ENCODE measurements at places on chromosomes 1 and 21.

DNA sequence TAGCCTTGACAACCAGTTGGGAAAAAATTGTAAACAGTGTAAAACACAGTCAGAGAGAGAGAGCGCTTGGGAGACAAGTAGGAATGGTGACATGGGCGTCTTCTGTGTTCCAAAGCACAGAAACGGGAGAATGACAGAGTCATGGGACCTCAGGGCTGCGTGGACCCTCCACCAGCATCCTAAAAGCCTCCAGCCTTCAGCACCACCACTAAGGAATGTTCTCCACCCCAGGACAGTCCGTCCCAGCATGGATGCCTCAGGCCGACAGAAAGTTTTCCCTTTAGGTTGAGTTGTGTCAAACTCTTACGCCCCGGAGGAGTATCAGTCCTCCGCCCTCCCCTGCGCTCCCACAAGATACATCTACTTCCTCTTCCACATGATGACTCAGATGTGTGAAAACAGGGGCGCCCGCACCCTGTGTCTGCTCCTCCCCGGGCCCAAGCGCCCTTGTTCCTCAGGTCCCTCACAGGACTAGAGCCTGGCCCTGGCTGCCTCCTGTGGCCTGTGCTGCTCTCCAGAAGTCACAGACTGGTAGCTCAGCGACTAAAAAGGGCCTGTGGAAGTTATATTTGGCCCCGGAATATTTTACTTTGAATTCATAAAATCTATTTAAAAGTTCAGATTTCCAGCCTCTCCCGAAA, 63.9 kb upstream of the EFHD2 start:
- H3K4me1 ChIP-seq = peaks cover 76% of the 10 kb centered on the region
- peaks cover 3% of the 10 kb centered on the region for H3K36me3 ChIP-seq
- H3K27ac ChIP-seq = peak overlapping the region; percentile 85
- H3K27me3 ChIP-seq = peaks cover 3% of the 10 kb centered on the region

DNA sequence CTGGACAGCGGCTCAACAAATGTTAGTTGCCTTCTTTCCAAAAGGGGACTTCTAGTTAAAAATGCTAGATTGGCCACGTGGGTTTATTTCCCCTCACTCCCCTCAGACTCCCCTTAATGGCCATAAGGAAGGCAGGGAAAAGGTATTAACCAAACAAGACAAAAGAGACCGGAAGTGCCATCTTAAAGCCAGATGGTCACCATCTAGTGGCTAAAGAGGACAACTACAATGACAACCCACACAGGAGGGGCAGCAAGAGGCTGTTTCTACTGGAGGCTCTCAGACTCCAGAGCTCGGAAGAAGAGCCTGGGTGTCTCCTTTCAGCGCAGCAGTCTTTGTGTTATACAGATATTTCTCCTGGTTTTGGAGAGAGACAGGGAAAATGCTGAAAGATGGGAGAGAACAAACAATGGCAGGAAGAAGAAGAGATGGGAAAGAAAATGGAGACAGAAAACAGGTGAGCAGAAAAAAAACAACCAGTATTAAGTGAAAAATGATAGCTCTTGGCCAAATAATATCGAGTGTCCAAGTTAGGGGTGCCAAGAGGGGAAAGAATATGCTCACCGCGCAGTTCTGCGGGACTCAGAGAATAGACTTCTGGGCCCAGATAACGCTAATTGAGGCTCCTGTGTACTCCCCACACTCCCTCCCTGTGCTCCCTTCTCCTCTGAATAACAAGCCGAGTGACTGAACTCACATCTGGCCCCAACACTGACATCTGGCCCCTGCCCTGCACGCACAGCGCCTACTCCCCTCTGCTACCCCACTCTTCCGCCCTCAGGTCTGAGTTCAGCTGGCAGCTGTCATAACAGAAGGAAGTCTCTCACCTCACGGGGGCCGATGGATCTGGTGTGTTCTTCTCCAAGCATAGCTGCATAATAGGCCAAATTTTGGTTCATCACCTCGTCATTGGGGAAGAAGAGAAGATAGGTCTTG, 9.6 kb downstream of the P3H1 start:
- peaks cover 45% of the 10 kb centered on the region for H3K36me3 ChIP-seq
- no peak overlapping the region for H3K4me3 ChIP-seq
- no peaks in the 10 kb centered on the region for H3K27me3 ChIP-seq
- peaks cover under 1% of the 10 kb centered on the region for H3K4me1 ChIP-seq

GRCh38 chr1:109433322-109433721, 7.1 kb upstream of the PSMA5 start:
- H3K27me3 ChIP-seq = peaks cover 7% of the 10 kb centered on the region
- no peak overlapping the region for H3K27ac ChIP-seq
- no peak overlapping the region for H3K4me3 ChIP-seq
- DNase-seq = no peak
- H3K4me1 ChIP-seq = no peaks in the 10 kb centered on the region
- no peaks in the 10 kb centered on the region for H3K36me3 ChIP-seq

- H3K27ac ChIP-seq = peak overlapping the region; percentile 44
- H3K4me3 ChIP-seq = peak overlapping the region; percentile 70
- peaks cover 25% of the 10 kb centered on the region for H3K4me1 ChIP-seq
- peak; percentile 63 for DNase-seq
- no peaks in the 10 kb centered on the region for H3K36me3 ChIP-seq
These were observed 22.1 kb downstream of the SLC2A7 start for GRCh38 chr1:9004031-9004699.

- H3K4me3 ChIP-seq = no peak overlapping the region
- no peaks in the 10 kb centered on the region for H3K36me3 ChIP-seq
- H3K27me3 ChIP-seq = no peaks in the 10 kb centered on the region
- no peak for DNase-seq
- no peaks in the 10 kb centered on the region for H3K4me1 ChIP-seq
These were observed 198.7 kb upstream of the PTBP2 start for GRCh38 chr1:96522927-96523326.

- H3K4me1 ChIP-seq = peaks cover 45% of the 10 kb centered on the region
- no peak overlapping the region for H3K4me3 ChIP-seq
- no peaks in the 10 kb centered on the region for H3K27me3 ChIP-seq
- no peak overlapping the region for H3K27ac ChIP-seq
These were observed 19.5 kb downstream of the PLCH2 start for GRCh38 chr1:2495546-2495945.

- no peak for DNase-seq
- no peaks in the 10 kb centered on the region for H3K4me1 ChIP-seq
- H3K36me3 ChIP-seq = no peaks in the 10 kb centered on the region
- H3K27ac ChIP-seq = no peak overlapping the region
- no peak overlapping the region for H3K4me3 ChIP-seq
These were observed 895 bp upstream of the PDZK1 start for GRCh38 chr1:145708063-145708462.

DNA sequence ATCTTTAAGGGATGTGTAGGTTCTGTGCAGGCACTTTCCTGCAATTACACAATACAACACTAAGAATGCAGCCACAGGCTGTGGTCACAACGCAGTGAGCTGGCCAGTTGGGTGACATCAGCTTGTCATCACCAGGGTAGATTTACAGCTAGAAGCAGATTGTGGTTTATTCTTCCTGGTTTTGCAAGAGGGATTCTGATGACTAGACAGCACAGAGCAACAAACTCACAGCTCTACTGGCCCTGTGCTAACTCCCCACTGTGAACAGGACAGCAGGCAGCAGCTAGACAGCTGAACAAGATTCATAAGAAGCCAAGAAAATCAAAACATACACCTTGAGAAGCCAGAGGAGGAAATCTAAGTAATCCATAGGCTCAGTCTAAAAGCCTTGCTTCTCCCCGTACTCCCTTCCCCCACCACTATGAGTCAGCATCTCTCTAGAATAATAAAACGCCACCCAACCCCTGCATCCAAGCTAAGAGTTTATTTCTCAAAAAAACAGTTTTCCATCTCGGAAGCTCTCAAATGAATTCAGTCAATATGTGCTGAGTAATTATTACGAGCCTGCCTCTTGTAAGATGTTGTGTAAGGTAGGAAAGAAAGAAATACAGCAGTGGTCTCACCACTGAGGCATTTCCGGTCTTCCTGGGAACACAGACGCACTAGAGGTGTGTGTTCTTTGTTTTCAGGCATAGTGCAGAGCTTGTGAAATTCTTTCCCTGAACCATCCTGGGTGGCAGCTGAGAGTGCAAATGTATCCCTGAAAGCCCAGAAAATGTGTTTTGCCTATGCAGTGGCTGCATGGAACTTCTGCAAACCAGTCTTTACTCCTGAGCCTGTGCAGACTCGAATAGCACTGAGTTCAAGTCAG, 162.8 kb downstream of the NTPCR start:
- peaks cover 12% of the 10 kb centered on the region for H3K36me3 ChIP-seq
- peak; percentile 71 for DNase-seq
- peak overlapping the region; percentile 56 for H3K4me3 ChIP-seq
- H3K27me3 ChIP-seq = no peaks in the 10 kb centered on the region
- peak overlapping the region; percentile 86 for H3K27ac ChIP-seq
- peaks cover 33% of the 10 kb centered on the region for H3K4me1 ChIP-seq

DNA sequence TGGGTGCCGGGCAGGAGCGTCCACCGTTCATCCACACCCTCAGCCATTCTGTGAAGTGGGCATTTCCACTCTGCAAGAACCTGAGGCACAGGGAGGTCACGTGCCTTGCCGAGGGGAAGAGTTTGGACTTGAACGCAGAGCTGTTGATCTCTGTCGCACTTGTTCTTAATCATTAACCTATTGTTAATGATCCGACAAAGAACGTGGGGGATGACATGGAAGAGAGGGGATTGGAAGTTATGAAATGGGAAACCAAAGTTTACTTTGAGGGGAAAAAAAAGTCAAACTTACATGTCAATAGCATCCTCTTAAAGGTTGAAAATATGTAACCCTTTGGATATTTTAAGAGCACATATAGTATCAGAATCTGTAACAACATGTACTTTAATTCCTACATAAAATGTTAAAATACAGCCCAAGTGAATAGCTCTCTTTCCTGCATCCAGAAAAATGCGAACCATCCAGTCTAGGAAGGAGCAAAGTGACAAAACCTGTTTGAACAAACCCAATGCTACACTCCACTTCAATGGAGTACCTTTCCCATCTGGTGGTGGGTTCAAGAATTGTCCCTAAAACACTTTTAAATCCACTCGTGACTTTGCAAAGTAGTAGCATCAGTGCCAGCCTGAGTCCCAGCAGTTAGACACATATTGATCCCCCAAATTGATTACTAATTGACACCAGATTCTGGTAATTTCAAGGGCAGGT, 75.5 kb downstream of the SETD4 start:
- H3K4me3 ChIP-seq = no peak overlapping the region
- no peak for DNase-seq
- H3K27ac ChIP-seq = no peak overlapping the region
- no peaks in the 10 kb centered on the region for H3K36me3 ChIP-seq
- peaks cover 10% of the 10 kb centered on the region for H3K27me3 ChIP-seq
- no peaks in the 10 kb centered on the region for H3K4me1 ChIP-seq

Data from activated CD8-positive, alpha-beta T cell treated with anti-CD3 and anti-CD28 coated beads, Interleukin-2, amount 10 ng/mL, durations not matched to agents 7 days and 5 days (primary cell).